ENCODE measurements at places on chromosomes 4 and X.

DNA sequence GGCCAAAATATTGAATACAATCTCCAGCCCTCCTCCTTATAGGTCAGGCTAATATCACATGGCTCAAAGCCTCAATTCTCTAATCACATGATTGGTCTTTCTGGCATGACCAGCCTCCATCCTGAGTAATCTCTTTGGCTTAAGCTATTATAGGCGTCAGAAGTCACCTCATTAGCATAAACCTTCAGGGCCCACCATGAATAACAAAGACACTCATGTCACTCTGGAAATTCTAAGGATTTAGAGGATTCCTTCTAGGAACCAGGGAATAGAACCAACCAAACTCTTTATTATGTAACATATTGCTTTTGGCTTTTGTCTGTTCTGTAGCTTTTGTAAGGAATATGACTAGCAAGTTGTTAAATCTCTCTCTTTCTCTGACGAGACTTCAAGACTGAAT is 109.2 kb upstream of the IGFBP7 start:
- DNase-seq = no peak

GRCh38 chrX:97563531-97564133 is 679.9 kb downstream of the RPA4 start:
- DNase-seq = peak; percentile 80

GRCh38 chrX:133726211-133726630 is 259.2 kb downstream of the GPC3 start:
- peak; percentile 80 for DNase-seq

GRCh38 chr4:139843641-139844040 is 178.0 kb downstream of the MGST2 start:
- DNase-seq = no peak

GRCh38 chrX:132395026-132395425 is 93.8 kb downstream of the MBNL3 start:
- DNase-seq = no peak

- peak; percentile 7 for DNase-seq
These were observed 56.4 kb upstream of the SPANXN1 start for GRCh38 chrX:145190801-145191389.

GRCh38 chr4:185227131-185227551 is 17.7 kb downstream of the SNX25 start:
- no peak for DNase-seq

DNA sequence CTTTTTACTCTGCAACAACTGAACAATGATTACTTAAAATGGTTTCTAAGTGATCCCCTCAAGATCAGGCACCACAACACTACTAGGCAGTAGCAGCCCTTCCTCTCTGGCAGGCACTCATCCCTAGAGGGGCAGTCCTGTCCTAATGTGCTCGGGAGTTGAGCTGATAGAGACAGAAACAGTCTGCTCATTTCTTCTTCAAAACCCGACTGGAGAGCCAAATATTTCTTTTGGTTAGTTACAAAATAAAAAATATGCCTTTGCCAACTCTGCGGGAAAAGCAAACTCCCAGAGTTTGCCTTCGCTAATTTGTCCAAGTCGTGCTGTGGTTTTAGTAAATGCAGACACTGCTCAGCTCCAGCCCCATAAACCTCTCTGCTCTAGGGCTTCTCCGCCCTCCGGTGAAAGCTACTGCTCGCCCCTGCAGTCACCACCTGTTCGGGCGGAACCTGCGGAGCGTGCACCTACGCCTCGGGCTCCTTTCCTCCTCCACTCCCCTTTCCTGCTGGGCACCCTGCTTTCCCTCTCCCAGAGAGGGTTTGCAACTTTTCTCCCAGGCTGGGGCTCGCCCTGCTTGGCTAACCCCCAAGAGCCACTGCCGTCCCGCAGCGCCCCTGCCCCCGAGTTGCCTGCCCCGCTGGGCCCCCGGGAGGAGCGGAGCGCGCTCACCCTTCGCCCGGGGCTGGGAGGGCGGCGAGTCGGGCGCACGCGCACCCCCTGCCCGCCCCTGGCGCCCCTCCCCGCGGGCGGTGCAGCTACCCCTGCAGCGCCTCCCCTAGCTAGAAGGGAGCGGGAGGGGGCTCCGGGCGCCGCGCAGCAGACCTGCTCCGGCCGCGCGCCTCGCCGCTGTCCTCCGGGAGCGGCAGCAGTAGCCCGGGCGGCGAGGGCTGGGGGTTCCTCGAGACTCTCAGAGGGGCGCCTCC is at the start of gene NPNT:
TSS of gene NPNT (plus strand) at position 812 of the 923 bp plus-strand sequence. CDS start 182 bp downstream, outside the sequence.
- no peak for DNase-seq

- no peak for DNase-seq
These were observed 13.9 kb downstream of the CYSLTR1 start for GRCh38 chrX:78313526-78313925.

GRCh38 chr4:125049711-125050110 is 265.0 kb upstream of the FAT4 start:
- DNase-seq = peak; percentile 49

GRCh38 chr4:15479913-15480185 is 10.2 kb downstream of the CC2D2A start:
- peak; percentile 80 for DNase-seq

DNA sequence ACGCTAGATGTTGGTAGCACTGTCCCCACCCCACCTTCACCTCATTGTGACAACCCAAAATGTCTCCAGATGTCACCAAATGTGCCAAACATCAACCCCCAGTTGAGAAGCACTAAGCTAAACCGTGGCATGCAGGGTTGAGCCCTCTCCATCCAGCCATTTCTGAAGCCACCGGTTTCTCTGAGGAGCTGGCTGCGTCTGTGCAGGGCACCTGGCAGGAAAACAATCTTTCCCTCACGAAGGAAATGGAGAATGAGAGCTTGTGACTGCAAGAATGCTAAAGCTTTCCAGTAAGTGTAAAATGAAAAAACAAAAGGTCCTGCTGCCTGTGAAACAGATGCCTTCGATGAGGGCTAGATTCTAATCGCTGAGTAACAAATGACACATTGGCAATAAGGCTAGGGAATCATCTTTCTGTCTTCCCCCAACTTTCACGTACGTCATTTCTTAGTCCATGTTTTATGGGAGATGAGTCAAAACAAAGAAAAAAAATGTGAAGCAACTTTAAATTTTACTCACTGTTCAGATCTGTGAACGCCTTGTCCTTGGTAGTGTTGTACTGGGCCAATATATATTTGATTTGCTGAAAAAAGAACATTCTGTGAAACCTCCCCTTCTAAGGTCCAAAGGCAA is 59.9 kb downstream of the PROM1 start:
- no peak for DNase-seq

- peak; percentile 52 for DNase-seq
These were observed 30.7 kb downstream of the MAP7D3 start for GRCh38 chrX:136220540-136220939.

DNA sequence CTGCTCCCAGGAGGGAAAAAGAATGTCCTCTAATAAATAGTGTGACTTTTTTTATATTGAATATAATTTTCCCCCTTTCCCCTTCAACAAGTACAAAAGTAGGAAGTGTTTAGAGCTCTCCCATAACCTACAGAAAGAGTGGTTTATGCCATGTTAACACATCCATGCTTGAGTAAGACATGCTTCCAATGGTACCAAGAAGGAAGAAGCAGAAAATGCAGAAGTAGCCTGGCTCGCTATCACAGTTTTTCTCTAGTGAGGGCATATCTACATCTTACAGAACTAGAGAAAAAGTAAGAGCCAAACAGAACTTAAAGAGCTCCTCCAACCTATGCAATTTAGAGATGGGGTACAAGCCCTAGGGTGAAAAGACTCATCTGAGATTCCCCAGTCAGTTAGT is 82.5 kb downstream of the ARHGEF9 start:
- no peak for DNase-seq

DNA sequence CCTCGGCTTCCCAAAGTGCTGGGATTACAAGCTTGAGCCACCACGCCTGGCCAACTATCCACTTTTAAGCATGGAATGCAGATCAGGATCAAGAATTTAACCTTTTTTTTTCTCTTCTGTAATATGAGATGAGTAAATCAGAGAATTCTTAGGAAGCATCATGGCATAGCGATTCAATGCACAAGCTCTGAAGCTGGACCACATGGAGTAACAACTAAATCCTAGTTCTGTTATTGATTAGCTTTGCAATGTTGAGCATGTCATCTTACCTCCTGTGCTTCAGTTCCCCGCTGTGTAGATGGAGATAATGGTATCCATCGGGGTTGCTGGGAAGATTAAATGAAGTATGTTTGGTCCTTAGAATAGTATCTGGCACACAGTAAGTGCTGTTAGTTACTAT is 1.9 kb upstream of the SNX25 start:
- DNase-seq = no peak

- no peak for DNase-seq
These were observed 20.2 kb downstream of the PIGG start for GRCh38 chr4:519203-519651.

DNA sequence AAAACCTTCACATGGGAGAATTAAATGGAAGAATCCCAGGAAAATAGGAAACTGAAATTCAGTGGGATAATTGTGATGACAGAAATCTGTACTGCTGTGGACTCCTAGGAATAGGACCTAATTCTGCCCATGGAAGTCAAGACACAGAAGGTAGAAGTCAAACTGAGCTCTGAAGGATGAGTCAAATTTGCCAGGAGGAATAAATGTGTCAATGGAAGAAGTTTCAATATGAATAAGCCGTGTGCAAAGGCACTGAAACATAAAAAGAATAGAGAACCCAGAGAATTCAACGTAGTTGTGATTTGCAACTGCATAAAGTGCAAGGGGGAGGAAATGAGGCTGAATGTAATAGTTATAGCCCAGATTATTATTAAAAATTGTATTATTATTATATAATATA is 11.6 kb downstream of the ENAM start:
- no peak for DNase-seq

GRCh38 chr4:17717301-17717700 is 64.1 kb downstream of the FAM184B start:
- DNase-seq = no peak

DNA sequence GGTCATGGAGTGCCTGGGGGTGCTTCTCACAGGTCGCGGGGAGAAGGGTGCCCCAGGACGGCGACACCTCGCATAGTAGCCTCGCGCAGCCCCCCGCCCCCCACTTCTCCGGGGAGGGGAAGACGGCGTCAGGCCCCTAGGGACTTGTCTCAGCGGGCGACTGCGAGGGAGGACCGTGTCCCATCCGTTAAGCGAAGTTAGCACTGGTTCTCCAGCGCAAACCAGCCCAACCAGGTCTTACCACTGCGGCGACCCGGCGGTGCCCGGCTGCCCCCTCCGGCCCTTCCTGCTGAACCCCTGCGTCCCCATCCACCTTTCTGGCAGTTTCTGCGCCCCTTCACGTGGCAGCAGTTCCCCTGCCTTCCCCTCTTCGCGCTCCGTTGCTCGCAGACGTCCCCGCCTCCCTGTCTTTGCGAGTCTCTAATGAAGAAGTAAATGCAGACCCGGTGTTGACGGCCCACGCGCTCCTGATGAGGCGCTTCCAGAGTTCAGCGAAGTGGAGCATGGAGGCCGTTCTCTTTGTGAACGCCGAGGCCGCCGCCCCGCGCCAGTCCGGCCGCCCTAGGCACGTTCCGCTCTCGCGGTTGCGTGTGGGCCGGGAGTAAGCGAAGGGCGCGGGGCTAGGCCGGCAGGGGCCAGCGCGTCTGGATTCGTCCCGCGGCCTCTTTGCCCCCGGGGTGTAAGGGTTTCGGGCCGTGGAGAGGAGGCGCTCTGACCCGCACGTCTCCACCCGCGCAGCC is 3.0 kb downstream of the SLIT2 start:
- peak; percentile 61 for DNase-seq
